ENCODE measurements at places on chromosomes 12 and 14.

- DNase-seq: no peak
Observed at GRCh38 chr14:36271939-36272907, 48.2 kb downstream of the MBIP start.

DNA sequence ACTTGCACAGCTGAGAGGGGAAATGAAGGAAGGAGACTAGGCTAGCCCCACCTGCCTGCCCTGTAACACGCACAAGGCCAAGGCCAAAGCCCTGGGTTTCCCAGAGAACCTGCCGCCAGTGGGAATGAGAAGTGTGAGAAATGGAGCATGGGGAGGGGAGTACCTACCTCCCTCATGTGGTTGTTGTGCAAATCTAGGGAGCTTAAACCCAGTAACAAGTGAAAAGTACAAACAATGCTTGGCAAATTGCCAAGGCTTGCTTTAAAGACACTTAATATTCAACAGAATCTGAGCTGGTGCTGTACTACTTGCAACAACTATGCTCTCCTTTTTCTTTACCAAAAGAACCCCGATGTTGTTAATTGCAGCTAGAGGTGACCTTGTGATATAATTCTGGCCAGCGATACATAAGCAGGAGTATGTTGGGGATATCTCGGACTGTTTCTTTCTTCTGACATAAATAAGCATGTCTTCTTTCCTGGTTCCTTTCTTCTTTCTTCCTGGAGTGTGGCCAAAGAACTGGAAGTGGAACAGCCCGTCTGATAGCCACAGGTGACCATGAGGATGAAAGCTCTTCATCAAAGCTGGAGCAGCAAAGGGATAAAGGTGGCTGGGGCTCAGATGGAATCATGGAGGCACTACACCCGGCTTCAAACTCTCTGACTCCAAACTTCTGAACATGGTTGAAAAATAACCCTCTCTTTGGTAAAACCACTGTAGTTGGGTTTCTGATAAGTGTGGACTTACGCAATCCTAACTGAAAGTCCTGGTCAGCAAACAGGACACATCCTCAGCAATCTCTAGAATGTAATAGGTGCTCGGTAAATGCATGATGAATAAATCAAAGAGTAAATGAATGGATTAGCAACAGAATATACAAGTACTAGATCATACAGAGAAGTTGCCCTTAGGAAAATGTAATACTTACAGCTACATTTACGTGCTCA lies 207.9 kb downstream of the NUAK1 start:
- DNase-seq: no peak

DNA sequence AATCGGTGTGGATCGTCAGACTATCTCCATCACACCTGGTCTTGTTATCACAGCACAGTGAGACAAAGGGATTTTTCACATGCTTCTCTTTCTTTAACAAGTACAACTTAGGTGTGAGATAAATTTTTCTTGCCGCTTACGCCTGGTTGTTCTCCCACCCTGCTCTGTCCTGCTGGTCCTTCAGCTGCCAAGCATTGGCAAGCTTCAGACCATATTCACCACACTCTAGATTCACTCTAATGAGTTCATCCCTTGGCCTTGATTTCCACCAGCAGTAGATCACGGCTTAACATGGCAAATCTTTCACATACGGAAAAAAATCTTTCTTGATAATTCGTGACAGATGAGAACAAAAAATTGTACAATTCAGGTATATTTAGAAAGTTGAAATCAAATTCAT lies 33.5 kb downstream of the RHOJ start:
- DNase-seq: no peak

DNA sequence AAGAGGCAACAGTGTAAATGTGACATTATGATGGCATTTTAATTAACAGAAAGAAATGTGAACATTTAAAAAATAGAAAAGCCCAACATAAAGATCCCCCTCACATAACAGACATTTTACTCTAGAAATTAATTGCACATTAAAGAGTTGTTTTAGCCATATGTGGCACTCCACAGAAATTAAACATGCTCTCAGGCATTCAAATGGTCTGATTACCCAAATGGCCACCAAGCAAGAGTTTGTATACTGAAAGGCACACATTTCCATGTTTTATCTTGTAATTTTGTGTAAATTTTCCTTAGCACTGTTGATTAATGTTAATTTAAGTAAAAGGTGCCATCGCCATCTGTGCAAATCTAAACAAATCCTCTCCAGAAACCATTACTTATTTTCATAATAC lies 43.5 kb downstream of the GTF2A1 start:
- no peak for DNase-seq

- DNase-seq: no peak
Observed at GRCh38 chr12:116662612-116663144, 75.2 kb downstream of the SPRING1 start.

GRCh38 chr12:7075939-7076338 lies 15.4 kb downstream of the C1S start:
- no peak for DNase-seq

GRCh38 chr14:26855077-26855753 lies 257.4 kb upstream of the NOVA1 start:
- no peak for DNase-seq

GRCh38 chr12:41055875-41056577 lies 132.1 kb upstream of the PDZRN4 start:
- no peak for DNase-seq

GRCh38 chr12:94149781-94150239 lies 1.4 kb downstream of the PLXNC1 start:
- no peak for DNase-seq

- no peak for DNase-seq
Observed at GRCh38 chr14:72617391-72618031, 276.4 kb downstream of the DPF3 start.

DNA sequence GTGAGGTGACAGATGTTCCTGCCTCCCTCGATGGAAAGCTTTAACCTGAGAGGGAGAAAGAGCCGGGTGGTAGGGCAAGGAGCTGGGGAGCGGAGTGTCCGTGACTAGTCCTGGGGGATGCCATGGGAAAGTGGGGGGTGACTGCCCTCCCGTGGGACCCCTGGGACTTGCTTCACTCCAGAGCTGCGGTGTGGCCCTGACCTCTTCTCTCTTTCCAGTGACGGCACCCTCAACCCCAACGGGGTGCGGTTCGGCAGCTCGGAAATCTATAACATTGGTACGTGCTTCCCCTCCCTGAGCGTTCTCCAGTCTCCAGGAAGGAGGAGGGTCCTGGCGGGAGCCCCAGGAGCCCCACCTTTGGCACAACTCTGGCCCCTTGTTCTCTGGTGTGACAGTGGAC lies 69.3 kb downstream of the AACS start:
- DNase-seq: no peak

DNA sequence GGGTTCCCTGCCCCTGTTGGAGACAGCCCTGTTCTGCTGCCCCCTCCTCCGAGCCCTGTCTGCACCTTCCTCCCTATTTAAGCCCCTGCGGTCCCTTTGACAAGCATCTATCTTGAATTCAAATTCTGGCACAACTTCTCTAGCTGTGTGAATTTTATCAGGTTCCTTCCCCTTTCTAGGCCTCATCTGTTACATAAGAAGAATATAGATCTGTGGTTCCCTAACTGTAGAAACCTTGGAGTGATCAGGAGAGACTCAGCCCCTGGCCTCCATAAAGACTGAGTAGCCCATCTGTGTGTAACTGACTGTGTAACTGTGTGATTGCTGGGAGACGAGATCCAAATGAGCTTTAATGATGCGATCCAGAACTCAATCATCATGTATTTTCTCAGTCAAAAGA lies 13.0 kb upstream of the RACGAP1 start:
- no peak for DNase-seq

DNA sequence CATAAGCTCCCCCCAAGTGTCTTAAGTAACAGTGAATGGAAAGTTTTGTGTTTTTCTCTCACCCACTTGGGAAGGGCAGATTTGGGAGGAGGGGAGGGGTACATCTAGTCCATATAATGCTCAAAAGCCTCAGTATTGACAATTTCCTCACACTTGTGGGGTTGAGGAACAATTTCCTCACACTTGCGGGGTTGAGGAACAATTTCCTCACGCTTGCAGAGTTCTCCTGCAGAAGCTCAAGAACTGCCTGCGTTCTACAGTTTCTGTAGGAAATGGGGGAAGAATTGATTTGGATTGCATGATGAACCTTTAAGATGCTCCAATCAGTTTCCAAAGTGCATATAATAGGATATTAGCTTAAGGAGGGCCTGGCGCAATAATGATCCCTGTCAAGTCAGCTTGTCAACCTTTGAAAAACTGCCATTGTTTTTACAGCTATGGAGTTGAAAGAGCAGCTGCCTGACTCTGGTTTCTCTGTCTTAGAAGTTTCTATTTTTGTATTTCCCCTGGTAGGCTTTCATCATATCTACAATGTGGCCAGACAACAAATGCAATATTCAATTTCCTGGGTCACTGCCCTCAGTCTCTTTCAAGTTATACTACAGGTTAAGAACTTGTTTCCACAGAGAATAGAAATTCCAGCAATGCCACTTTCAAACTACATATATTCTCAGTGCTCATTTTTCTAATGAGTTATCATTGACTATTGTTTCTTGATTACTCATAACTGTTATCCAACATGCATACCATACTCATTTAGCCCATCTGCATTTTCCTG lies 66.5 kb downstream of the PLEKHG7 start:
- no peak for DNase-seq

DNA sequence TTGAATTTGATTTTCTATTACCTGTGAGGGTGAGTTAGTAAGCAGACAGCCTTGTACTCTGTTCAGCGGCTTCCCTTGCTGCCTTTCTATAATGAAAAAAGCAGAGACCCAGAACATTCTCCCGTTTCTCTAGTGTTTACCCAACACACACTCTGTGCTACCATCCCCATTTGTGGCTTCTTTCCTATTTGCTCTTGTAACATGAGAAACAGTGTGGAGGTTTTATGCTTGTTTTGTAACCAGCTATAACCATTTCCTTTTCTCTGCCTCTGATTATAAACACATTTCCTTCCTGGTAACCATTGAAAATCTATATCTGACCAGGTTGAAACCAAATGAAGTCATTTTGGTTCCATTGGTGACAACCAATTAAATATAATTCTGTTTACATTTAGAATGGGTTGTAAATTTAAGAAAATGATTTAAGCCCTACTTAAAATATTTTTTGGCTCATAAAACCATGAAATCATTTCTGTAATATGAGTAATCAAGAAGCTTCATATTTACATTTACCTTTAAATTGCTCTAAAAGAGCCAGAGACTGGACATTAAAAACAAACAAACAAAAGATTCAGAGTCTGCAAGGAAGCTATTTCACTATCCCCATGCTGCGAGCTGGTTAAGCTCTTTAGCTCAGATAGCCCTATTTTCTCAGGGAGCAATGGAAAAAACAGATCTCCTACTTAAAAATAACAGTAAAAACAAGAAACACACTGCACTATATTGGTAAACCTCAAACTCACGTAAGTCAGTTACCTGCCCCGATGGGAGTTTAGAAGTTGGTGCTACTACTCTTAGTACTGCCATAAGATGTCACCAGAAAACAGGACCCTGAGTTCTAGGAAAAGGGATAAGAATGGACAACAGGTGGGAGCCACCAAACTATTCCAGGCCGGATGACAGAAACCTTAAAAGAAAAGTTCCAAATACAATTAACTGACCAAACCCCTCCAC lies 206.5 kb upstream of the EEA1 start:
- DNase-seq: no peak

DNA sequence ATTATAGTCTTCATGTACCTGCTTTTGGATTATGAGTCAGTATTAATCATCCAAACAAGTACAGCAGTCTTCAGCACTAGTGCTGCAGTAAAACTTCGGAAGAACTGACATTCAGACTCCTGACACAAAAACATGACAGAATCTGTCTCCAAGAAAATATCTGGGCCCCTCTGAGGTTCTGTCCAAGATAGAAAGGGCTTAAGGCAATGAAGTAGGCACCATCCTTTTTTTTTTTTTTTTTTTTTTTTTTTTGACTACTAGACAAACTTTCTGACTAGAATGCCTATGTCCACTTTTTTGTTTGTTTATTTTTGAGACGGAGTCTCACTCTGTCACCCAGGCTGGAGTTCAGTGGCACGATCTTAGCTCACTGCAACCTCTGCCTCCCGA lies 112.5 kb downstream of the MED13L start:
- DNase-seq: no peak

DNA sequence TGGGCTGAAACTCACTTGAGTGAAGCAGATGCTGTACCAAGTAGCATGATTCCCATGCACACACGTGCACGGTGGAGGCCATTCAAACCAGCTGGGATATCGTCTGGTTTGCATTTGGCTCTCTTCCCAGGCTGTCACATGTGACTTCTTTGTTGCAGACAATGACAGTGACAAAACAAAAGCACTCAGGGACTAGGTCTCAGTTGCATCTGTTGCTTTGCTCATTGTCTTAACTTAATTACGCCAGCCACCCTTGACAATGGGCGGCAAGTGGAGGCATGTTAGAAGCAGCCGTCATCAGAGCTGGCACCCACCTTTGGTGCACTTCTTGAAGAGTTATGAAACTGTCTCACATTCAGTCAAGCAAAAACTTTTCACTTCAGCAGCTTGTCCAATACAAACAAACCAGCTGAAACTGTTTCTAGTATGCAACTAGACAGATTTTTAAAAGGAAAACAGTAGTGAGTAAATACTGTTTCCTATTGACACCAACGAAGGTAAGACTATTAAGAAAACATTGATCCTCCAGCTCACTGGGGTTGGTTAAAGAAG lies 74.3 kb downstream of the IGF1 start:
- no peak for DNase-seq

- no peak for DNase-seq
Observed at GRCh38 chr14:73751157-73751691, 37.0 kb upstream of the PNMA1 start.

GRCh38 chr12:52271158-52271557 lies 3.3 kb upstream of the KRT86 start:
- DNase-seq: no peak

- DNase-seq: peak; percentile 68
Observed at GRCh38 chr12:110280392-110280778, 662 bp upstream of the ATP2A2 start.

- no peak for DNase-seq
Observed at GRCh38 chr12:19647806-19648556, 208.7 kb downstream of the AEBP2 start.

DNA sequence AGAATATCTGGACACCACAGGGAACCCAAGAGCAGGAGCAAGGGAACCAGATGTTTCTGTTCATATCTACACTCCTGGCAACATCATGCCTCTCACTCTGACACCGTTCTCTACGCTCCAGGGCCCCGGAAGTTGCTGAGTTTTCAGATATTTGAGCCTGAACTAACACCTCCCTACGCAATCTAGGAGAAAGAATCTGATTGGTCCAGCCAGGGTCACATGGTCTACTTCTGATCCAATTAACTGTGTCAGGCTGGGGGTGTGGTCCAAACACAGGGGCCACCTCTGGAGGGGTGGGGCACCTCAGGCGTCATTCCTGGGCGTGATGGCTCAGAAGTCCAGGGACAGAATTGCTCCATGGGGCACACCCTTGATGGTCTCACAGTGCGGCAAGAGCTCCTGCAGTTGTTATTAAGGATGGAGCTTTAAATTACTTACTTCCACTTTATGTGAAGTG lies 165.5 kb downstream of the PTPN11 start:
- no peak for DNase-seq

GRCh38 chr14:21505012-21505553 lies 6.1 kb downstream of the METTL3 start:
- peak; percentile 16 for DNase-seq

All from CD4-positive, alpha-beta T cell treated with Interleukin-2 at 100 ng/mL for 4 hours (primary cell).